Bronchial smooth muscle cell (primary cell): ENCODE measurements at places on chromosomes 5 and 9. TPM values are rescaled to one million over a fixed set of nuclear protein-coding genes. Genes with fewer than 3 reads are reported as not detected.

Gene ANKRD34B
- total RNA-seq, result not detected in 2 replicates

Gene POLR3G
- 2.7 and 4.7 TPM in 2 replicates for total RNA-seq

Gene ADAMTS16
- total RNA-seq, result 0.16 TPM in 1 of 2 replicates, not detected in the other

Gene C9orf50
- total RNA-seq, result under 0.01 TPM in 2 replicates

Gene ELAVL2
- total RNA-seq, result under 0.01 and 0.09 TPM in 2 replicates

Gene PCDHGA9
- total RNA-seq, result 2.9 and 3.8 TPM in 2 replicates

Gene DHFR
- total RNA-seq, result 2.7 and 6.1 TPM in 2 replicates

Gene IL3
- not detected in 2 replicates for total RNA-seq

Gene MGAT4B
- 101 and 137 TPM in 2 replicates for total RNA-seq

Gene BARHL1
- not detected in 2 replicates for total RNA-seq

Gene ANKRD18B
- total RNA-seq, result 2.3 and 4.3 TPM in 2 replicates

Gene NMUR2
- total RNA-seq, result not detected in 2 replicates

Gene DENND4C
- 49.8 and 51.4 TPM in 2 replicates for total RNA-seq

Gene CATSPER3
- 0.16 and 0.17 TPM in 2 replicates for total RNA-seq

Gene CDC20B
- total RNA-seq, result 0.09 TPM in 1 of 2 replicates, not detected in the other

Gene LCN12
- not detected in 2 replicates for total RNA-seq

Gene PCDHA13
- total RNA-seq, result 0.09 and 0.16 TPM in 2 replicates

Gene ATOSB
- total RNA-seq, result 11.3 and 19.5 TPM in 2 replicates

Gene SHC3
- 20.9 and 38.0 TPM in 2 replicates for total RNA-seq

Gene PCDHB11
- 0.16 and 0.69 TPM in 2 replicates for total RNA-seq
